ENCODE measurements at places on chromosomes 3 and 15.

DNA sequence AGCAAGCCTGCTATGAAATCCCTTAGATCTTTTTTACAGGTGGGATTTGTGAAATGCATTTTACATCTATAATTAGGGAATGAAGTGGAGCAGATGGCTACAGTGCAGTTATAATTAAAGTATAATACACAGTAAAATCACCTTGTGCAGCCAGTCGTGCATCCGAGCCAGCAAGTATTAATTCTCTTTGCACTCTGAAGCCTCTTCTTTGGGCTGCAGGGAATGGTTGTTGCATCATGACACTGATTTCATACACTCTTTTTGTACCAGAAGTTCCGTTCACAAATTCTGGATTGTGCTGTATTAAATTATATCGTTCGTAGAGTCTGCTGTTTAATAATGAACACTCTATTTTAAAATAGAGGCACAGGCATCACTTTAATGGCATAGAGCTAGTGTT is 28.7 kb upstream of the TP63 start:
- DNase-seq: no peak

- DNase-seq: peak; percentile 91
These were observed 739 bp upstream of the AMOTL2 start for GRCh38 chr3:134374791-134375581.

- no peak for DNase-seq
These were observed 357.8 kb downstream of the VPS13C start for GRCh38 chr15:61702224-61703020.

- no peak for DNase-seq
These were observed 60.1 kb downstream of the KY start for GRCh38 chr3:134590766-134591165.

- DNase-seq: no peak
These were observed 13.4 kb downstream of the TRA2B start for GRCh38 chr3:185924375-185924774.

GRCh38 chr15:31297575-31298456 is 28.8 kb upstream of the KLF13 start:
- DNase-seq: no peak

DNA sequence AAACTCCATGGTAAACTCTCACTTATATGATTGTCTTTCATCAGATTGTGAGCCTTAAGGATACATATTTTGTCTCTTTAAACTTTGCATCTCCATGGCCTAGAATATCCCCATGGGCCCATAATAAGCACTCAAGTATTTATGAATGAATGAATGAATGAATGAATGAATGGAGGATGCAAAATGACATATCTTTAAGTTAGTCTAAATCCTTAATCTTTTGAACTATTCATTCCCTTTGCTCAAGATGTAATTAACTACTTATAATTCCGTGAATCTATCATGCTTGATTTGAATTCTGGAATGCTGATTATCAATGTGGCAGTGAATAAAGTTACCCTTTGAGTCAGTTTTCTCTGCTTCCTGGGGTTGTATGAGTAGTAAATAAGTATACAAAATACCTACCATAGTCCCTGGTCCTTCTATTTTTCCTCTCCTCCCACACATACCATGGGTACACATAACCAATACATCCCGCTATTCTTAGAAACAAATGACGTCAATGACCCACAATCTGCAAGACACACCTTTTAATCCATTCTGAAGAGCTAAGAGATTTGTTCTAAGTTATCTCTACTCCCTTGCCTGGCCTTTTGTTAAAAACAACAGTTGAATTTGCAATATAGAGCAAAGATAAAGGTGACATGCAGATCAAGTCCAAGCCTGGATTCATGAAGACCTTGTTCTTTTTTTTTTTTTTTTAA is 94.5 kb downstream of the FBN1 start:
- no peak for DNase-seq

DNA sequence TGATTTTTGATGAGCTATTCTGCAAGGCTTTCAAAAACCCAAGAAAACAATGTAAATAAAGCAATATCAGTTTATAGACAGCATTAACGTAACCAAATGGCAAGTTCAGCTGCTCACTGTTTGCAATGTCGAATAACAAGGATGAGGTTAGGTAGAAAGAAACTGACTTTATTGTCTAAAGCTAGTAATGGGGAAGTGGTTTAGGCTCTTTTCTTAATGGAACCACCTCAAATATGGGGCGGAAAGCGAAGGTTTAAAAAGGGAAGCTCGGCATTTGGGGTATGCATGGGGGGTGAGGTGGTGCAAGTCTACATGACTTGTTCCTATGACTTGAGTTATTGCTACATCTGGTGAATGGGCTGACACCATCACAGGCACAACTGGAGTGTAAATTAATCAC is 1060.2 kb downstream of the NSUN3 start:
- no peak for DNase-seq

DNA sequence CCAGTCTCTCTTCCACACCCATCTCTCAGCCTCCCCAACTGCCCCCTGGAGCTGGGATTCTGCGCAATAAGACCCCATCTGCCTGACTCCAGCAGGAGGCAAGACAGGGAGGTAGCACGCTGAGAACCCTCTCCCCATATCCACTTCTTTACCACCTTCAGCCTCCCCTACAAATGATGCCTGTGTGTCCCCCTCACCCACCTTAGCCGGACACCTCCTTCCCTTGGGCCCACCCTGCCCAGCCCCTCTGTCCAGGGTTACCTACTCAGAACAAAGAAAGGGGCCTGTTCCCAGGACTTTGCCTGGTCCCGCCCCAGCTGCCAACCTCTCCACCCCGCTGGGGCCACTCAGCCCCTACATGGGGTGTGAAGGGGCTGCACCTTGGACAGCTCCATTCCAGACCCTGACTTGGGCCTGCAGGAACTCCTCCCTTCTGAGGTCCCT is 40.8 kb upstream of the ATP2B2 start:
- DNase-seq: no peak

- no peak for DNase-seq
These were observed 16.0 kb downstream of the TKT start for GRCh38 chr3:53239800-53240199.

- peak; percentile 22 for DNase-seq
These were observed 120.1 kb downstream of the LIPC start for GRCh38 chr15:58551764-58552504.

- DNase-seq: no peak
These were observed 31.1 kb downstream of the FAH start for GRCh38 chr15:80183886-80184285.

GRCh38 chr3:124587053-124587408 is 143.2 kb upstream of the UMPS start:
- no peak for DNase-seq

- DNase-seq: no peak
These were observed 211.5 kb downstream of the NFKBIZ start for GRCh38 chr3:102060814-102061213.

DNA sequence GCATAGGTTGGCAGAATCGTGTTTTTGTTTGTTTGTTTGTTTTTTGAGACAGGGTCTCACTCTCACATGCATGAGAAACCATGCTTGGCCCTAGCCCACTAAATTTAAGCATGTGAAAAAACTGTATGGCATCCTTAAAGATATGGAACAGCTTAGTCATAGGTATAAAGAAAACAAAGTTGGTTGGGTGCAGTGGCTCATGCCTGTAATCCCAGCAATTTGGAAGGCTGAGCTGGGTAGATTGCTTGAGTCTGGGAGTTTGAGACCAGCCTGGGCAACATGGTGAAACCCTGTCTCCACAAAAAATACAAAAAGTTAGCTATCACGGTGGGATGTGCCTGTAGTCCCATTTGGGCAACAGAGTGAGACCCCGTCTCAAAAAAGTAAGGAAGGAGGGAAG is 25.2 kb downstream of the EXD1 start:
- DNase-seq: no peak

GRCh38 chr3:129428007-129428375 is 445 bp downstream of the EFCAB12 start:
- DNase-seq: no peak

- no peak for DNase-seq
These were observed 51.1 kb downstream of the GTF2E1 start for GRCh38 chr3:120793601-120794000.

DNA sequence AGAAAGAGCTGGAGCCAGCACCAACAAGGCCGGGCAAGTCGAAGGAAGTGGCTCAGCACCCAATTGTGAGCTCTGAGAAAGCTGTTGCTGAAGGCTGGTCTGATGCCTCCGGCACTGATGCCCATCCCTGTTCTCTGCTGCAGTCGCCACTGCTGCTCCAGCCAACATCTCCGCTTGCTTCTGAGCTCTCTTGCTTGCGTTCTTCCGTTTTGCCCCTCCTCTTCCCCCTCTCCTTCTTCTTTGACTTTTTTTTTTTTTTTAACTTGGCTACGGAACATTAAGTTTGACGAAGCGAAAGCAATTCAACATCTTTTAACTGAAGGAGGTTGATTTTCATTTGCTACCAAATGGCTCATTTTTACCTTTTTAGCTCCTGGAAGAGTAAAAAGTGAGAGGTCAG is 442.9 kb downstream of the MCTP2 start:
- DNase-seq: no peak

- DNase-seq: peak; percentile 47
These were observed 1.3 kb upstream of the USP3 start for GRCh38 chr15:63502843-63503738.

GRCh38 chr3:157082305-157082982 is 77.5 kb downstream of the CCNL1 start:
- no peak for DNase-seq

DNA sequence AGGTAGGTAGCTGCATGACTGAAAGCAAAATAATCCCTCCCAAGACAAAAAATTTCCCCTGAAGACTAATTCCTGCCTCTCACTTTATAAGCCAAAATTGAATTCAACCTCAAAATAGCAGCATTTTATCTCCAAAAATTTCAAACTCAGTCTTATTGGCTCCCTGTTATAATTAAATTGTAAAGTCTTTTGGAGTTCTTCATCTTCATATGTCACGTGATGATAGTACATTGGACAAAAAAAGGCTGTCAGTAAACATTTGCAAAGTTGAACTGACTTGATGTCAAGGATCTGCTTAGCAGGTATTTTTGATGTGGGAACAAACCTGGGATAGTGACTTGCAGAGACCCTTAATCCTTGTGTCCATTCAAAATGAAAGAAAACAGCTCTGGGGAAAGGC is 98.4 kb upstream of the SPRED1 start:
- DNase-seq: no peak

DNA sequence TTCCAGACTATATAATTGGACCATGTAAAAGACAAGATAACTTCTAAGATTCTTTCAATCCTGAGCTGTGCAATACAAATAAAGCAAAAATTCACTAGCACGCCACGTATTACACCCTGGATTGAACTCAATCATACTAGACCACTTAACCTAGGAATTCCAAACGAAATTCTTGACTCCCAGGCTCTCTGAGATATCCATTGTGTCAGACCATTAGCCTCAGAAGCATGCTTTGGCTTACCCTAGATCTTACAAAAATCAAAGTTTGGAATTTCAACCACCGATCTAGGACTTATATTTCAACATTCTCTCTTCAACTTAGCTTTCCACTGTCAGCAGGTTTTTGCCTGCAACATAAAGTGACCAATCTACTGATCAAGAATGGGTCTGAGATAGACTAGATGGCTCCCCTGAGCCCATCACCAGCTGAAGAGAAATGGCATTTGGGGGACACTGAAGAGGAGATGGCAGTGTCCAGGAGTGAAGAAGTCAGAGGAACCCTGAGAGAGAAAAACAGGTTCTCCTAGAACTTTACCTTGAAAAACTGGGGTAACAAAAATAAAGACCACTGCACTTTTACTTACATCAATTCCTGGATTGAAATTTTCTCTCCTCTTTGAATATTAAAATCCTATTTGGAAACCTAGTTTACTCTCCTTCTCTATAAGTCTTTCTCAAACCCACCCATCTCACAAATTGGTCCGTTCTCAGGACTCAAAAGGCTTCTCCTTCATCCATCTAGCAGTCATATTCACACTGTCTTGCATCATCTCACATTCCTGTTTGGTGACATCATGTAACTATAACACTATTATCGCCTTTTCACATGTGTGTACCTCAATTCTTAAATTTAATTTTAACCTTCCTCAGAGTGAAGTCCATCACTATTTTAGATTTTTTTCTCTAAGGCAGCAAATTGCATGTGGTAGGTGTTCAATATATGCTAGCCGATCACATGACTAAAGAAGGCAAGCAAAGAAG is 18.5 kb downstream of the CPNE4 start:
- no peak for DNase-seq

GRCh38 chr3:188001093-188001492 is 152.9 kb upstream of the LPP start:
- no peak for DNase-seq
